ENCODE measurements at places on chromosomes 13 and 19.

DNA sequence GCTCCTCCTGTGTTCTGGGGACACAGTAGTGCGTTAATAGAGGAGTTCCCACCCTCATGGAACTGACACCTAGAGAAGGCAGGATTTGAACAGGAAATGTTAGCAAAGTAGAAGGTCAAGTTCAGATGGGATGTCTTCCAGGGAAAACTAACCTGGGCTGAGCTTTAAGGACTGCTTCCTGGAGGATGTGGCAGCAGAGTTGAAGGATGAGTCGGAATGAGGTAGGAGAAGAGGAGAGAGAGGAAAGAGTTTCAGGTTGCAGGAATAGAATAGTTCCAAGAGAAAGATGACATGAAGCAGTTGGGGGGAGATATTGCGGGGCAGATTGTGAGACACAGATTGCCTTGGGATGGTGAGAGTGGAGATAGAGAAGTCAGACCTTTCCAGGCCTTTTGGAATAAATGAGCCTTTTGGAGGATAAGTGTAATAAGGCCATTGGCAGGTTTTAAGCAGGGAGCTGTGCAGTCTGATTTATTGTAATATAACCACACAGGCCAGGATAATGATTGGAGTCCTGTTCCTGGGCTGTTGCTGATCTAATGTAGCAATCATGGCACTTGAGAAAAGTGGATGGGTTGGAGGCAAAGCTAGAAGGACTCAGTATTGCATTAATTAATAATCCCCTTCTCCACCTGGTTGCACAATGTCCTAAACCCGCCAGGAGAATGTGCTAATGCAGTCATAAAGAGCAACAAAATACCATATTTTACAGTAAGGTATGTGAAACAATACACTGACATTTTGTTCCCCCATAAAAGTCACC is 205.4 kb downstream of the SHISA2 start:
- no peak for DNase-seq

DNA sequence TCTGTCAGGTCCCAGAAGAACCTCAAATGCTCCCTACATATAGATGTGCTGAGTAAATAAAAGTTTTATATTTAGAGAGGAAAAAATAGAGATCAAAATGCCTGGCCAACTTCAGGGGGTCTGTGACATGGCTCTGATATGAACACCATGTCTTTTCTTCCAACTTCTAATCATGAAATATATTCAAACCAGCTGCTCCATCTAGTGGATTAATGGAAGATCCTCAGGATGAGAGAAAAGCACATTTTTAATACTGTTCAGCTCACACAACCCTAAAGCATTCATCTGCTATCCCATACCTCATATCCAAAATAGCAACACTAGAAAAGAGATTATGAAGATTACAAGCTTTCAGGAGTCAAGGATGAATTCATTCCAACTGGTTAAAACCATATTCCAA is 56.0 kb upstream of the DOCK9 start:
- no peak for DNase-seq

DNA sequence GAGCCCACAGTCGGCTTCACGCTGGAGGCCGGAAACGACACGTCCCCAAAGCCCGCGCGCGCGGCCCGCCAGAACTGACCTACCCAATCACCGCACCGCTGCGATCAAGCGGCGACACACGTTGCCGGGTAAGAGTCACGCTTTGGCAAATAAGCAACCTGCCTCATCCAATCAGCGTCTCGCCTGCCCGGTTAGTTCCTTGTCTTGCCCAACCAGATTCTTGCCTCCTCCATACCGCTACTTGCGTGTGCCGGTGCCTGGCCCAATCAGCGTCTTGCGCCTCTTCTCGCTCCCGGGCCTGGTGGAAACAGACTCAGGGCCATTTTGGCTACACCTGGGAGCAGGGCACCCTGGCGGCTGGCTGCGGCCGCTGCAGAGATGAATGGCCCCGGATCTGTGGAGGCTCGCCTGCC is 11.6 kb upstream of the ZNF544 start:
- no peak for DNase-seq

GRCh38 chr13:67223024-67223423 is 7.1 kb downstream of the PCDH9 start:
- DNase-seq: no peak

DNA sequence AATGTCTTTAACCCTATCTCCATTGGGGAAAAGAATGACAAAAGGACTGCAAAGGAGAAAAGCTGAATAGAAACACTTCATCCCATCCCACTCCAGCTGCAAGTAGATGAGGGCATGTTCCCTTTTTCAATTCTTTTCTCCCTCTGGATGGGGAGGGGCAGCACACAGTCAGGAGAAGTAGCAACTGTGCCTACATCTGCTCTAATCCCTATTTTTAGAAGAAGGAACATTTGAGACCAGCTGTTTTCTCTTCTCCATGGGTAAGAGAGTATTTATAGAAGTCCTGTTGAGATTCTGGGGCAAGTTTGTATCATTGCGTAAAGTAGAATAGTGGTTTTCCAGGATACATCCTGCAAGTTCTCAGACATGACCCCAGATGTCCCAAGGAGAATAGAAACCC is 9.3 kb upstream of the GTF3A start:
- no peak for DNase-seq

DNA sequence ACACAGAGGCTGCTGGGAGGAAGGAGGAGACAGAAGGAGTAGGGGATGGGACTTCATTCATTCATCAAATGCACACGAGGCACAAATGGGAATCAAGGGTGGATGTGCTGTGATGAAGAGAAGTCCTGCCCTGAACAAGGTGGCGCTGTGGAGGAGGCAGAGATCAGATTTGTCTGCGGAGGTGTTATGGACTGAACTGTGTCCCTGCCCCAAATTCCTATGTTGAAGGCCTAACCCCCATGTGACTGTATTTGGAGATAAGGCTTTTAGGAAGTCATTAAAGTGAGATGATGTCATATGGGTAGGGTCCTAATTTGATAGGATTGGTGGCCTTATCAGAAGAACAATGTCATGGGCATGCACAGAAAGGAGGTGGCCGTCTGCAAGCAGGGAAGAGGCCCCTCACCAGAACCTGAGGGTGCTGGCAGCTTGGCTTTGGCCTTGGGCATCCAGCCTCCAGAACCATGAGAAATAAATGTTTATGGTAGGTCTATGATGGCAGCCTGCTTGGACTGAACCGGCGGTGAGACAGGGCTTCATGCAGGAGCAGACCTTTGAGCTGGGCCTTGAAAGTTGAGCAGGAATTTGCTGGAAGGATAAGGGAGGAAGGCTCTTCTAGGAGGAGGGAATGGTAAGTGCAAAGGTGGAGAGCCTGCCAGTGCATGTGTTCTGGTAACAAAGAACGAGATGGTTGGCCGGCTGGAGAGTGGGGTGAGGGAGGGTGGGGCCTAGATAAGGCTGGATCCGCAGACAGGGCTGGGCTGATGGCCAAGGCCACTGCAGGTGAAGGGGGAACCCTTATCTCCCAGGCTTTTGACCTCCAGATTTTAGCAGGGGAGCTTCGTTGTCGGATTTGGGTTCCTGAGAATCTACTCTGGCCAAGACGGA is 2.7 kb upstream of the CEBPA start:
- DNase-seq: no peak

DNA sequence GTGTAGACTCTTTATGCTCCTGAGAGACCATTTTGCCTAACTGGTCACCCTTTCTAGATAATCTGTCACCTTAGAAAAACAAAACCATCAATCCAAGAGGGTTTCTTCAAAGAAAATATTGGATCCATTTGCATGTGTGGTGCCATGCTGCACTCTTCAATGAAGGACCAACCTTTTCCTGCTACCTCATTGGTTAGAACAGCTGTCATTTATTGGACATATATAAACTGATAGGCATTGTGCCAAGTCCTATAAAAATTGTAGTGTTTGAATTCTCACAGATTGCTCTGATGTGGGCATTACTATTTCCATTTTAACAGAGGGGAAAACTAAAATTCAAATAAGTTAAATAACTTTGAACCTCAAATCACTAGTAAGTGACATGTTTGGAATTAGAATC is 333.2 kb downstream of the MYO16 start:
- DNase-seq: no peak

DNA sequence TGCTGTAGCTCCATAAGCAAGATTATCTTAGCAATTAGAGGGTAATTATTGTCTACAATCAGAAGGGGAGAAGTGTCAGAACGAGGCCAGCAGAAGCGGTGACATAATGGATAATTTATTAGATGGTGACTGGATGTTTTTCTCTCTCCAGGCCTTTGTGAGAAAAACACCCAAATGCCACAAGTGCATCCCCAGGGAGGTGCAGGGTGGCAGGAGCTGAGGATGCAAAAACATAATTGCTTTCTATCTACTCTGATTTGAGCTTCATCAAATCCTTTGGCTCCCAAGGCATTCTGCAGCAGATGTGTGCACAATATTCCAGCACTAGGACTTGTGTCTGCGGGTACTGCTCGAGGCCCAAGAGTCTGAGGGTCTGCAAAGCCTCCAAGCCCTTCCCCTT is 220.1 kb upstream of the SERP2 start:
- DNase-seq: no peak

DNA sequence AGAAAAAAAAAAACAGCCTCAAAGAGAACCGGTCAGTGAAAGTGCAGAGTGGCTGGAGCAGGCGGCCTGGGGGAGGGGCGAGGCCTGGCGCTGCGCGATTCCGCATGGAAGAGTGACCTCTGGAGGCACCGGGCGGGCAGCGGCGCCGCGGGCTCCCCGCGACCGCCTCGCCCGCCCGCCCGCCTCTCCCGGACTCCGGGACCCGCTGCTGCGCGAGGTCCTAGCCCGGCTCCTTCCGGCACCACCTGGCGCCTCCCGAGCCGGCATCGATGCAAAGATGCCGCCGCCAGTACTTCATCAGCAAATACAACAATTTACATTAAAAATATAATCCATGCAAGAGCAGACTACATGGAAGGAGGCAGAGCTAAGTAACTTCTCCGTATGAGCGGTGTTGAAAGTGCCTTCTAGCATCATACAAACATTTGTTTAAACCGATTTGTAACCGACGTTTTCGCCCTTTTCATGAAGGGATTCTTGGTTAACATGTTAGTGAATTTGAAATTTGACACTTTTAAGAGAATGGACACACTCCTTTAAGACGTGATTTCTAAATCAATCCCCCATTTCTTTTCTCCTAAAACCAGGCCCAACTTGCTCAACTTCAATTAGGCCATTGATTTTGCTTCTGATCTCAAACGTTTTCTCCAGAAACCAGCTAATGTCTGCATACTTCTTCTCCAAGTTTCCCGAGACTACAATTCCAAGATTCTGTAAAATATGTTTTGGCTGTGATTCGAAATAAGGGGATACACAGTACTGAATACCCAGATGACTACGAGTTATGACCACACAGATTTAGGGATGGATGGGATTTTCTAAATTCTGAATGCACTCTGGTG is 2.1 kb downstream of the EFNB2 start:
- DNase-seq: no peak

- no peak for DNase-seq
These were observed 194.4 kb downstream of the GGACT start for GRCh38 chr13:100394005-100394695.

- no peak for DNase-seq
These were observed 351.2 kb downstream of the DNAJC15 start for GRCh38 chr13:43374621-43375020.

- no peak for DNase-seq
These were observed 696 bp downstream of the ZNF460 start for GRCh38 chr19:57280962-57281400.

GRCh38 chr19:690203-690602 is 5.0 kb downstream of the PRSS57 start:
- no peak for DNase-seq

DNA sequence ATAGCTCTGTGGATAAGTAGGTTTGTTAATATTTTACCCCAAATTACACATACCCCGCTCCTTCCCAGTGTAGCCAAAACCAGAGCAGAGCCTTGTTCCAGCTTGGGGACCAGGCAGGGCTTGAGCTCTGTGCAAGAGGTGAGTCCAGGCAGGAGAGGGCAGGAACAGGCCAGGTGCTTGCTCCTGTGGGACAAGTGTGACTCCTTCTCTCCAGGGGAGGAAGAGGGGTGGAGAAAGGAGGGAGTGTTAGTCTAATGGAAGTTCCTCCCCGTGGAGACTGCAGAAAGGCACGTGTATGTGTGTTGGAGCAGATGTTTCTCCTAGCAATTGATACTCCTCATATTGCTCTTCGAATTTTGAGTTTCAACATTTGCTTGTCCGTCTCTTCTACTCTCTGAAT is 201.0 kb downstream of the FGF9 start:
- no peak for DNase-seq

GRCh38 chr19:4385291-4386040 is 14.9 kb downstream of the SH3GL1 start:
- no peak for DNase-seq

GRCh38 chr19:5139583-5140325 is 170.8 kb downstream of the KDM4B start:
- DNase-seq: no peak
